Activated CD4-positive, alpha-beta T cell treated with anti-CD3 and anti-CD28 coated beads for 36 hours (primary cell): ENCODE measurements at places on chromosomes 2 and 18.

DNA sequence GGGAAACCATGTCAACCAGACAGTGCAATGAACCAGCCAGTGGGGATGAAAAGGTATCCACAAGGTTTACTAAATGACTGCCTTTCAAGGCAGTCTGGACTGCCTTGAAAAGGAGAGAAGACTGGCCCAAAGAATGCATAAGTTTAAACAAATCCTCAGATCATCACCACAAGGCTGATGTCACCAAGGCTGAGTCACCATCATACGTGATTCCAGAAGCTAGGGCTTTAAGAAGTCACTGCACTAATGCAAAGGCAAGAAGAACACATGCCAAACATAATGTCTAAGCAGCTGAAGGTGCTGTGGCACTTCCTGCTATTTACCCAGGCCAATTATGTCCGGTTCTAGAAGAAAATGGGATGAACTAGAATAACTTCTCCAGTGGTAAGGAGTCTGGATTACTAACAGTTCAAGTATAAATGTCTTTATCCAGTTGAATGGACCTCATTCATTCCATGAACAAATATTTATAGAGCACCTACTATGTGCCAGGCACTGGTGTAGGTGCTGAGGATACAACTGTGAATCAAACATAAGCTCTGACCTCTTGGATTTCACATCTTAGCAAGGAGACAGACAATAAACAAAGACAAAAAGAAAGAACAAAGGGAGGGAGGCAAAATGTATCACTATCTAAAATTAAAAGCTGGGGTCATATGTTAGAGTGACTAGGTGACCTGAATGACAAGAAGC is 37.6 kb upstream of the ONECUT2 start:
- peak; percentile 5 for DNase-seq

GRCh38 chr2:20584399-20585358 is 66.2 kb downstream of the HS1BP3 start:
- peak; percentile 1 for DNase-seq

DNA sequence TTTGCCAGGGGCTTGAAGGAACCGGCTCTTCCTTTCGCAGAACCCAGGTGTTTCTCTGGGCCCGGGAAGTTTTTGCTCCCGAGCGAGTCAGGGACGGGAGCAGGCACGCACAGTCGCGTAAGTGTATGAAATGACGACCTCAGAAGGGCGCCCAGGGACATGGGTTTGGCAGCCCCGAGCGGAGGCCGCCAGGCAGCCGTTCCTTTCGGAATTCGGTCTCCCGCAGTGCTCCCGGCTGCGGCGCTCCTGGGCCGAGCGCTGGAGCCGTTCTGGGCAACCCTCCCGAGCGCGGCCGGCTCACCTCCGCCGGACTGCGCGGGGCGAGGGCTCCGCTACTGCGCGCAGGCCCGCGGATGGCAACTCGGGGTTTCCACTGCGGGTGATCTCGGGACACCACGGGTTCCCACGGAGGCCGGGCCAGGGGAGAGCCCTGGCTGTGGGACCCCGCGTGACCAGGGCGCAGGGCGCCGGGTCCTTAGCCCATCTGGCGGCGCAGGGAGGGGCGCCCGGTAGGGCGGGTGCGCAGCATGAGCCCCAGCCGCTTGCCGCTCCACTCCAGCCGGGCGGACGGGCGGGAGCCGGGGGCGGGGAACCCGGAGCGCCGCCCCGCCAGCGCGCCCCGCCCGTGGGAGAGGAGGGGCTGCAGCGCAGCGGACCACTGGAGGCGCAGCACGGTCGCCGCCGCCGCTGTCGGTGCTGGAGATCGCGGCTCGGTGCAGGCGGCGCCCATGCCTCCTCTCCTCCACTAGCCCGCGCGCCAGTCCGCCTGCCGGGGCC is at the start of gene OSBPL6:
OSBPL6 (plus strand) TSS at position 690 of the 777 bp plus-strand sequence. CDS start 111,673 bp downstream, outside the sequence.
- DNase-seq: peak; percentile 82

DNA sequence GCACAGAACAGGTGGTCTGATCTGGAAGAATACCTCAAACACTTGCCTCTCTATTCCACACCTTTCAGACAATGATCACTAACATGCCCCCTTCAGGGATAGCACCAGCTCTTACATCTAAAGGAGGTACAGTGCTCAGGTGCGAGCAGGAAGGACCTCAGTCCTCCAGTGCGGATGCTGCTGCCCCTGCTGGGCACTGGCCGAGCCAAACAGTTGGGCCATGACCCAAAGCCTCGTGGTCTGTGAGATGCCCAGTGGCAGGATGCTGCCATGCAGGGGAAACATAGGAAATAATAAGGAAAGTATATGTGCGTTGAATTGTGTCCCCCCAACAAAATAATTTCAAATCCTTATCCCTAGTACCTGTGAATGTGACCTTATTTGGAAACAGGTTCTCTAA is 243.7 kb downstream of the NDUFA10 start:
- DNase-seq: no peak

GRCh38 chr2:135703300-135703699 is 38.4 kb upstream of the UBXN4 start:
- DNase-seq: no peak

DNA sequence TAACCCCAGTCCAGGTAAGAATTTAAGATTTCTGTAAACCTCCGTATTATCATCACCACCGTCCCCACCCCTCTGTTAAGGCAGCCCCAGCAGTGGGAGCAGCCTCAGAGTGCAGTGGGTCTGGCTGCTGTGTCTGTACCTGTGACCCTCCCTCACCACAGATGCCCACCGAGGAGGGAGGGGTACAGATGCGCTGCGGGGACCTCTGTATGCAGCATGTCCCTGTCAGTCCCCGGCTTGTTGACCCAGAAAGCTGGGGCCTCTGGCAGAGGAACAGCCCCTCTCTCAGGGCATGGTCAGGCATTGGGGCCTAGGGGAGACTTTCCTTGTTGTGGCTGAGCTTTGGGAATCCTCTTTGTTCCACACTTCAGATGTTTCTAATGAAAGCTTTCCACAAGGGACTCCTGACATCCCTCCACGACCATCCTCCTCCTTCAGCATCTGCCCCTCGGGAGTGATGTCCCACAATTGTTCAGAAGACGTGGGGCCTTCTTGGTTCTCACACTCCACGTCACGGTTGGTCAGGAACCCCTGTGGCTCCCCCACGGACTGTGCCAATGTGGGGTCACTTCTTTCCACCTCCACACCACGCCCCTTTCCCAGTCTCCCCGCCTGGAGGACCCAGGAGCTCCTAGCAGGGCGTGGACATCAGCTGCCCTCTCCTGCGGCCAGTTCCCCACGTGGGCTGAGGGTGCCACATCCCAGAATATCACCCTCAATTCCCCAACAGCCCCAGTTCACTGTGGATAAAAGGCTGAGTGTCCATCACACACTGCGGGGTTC is 384.2 kb upstream of the MYT1L start:
- no peak for DNase-seq

DNA sequence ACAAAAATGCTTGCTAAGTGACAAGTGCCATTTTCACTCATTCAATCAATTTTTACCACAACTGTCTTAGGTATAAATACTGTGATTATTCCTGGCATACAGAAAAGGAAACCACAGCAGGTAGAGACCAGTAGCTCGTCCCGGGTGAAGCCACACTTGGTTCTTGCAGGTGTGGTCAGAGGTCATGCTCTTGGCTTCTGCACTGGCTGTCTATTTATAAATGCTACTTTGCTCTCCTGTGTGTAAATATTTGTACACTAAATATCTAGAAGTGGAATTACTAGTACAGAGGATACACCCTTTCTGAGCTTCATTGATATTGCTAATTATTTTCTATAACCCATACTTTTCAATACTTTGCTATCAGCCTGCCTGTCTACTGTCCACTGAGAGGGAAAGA is 284.6 kb downstream of the MYT1L start:
- DNase-seq: no peak

GRCh38 chr2:69033461-69034095 is 20.6 kb downstream of the ANTXR1 start:
- no peak for DNase-seq

DNA sequence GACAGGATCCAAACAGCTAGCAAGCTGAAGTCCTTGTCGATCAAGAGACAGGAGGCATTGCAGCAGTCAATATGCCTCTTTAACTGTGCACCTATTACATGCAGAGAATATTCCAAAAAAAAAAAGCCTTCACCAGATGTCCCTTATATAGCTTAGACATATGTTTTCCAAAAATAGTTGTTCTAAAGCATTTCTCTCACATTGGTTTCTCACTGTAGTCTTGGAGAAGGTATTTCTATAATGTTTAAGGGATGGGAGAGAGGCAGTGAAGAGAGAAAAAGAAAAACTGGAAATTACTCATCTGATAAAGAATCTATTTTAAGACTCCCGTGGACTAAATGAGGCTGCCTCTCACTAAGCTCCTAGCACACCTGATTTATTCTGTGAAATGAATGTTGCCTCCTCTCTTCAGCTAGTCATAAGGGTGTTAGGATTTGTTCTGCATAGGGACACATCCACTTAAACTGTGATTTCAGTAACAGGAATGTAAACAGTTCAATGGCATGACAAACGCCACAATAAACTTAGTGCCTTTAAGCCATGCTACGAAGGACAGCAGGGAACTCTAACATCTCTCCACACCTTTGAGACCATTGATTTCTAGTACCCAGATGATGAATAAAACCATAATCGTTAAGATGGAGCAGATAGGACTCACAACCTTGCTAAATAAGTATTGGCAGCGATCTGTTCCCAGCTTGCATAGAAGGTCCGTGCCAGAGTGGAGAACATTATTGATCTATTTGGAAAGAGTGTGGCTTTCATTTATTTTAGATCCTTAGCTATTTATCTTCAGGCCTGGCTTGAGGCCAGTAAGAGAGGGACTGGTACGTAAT is 98.6 kb upstream of the NCK2 start:
- DNase-seq: no peak

DNA sequence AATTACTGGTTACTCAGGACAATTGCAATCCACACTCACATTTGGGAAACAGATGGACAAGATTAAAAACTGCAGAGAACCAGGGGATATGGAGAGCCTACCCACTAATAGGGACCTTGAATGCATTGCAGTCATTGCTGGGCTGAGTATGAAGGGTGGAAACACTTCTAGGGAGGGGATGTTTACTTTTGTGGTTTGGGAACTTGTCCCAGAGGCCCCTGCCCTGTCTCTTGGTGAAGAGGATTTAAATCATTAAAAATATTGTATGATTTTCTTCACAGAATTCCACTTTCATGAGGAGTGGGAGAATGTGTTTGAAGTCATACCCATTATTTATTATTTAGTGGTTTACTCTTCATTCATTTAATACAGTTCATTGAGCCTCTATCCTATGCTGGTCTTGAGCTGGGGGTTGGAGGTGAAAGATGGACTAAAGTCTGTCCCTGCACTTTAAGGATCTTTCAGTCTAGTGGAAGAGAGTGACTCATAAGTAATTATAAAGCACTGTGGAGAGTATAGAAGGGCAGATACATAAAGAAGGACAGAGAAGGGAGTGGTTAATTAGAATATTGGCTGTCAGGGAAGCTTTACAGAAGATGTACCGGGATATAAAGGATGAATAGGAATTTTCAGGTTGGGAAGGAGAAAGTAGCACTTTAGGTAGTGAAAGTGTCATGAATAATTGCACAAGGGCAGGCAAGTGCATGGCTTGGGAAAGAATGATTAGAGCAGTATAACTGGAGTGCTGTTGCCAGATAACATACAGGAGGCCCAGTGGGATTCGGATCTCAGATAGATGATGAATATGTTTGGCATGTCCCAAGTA is 313.4 kb downstream of the LPIN1 start:
- DNase-seq: no peak

GRCh38 chr2:134675314-134675713 is 43.5 kb downstream of the TMEM163 start:
- DNase-seq: no peak

GRCh38 chr18:75378376-75379315 is 48.9 kb downstream of the SMIM21 start:
- no peak for DNase-seq

- DNase-seq: no peak
Observed at GRCh38 chr2:40100676-40101075, 321.6 kb upstream of the THUMPD2 start.

DNA sequence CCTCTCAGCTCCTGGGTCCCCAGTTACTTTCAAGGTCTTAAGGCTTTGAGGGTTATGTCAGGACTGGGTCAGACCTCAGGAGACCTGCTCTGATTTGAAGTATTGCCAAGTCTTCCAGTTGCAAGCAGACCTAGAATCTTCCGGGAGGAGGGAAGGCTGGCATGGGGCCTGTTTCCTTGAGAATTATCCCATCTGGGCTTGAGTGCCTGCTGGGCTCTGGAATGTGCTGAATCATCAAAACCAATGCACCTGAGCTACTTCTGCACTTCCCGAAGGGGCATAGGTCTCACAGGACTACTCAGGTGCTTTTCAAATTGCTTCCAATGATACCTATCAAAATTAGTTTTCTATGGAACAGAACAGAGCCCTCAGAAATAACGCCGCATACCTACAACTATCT is 327.3 kb downstream of the XIRP2 start:
- no peak for DNase-seq

- DNase-seq: peak; percentile 48
Observed at GRCh38 chr18:79393181-79393634, 2.5 kb upstream of the NFATC1 start.

GRCh38 chr2:32182667-32183066 is 17.0 kb downstream of the SLC30A6 start:
- DNase-seq: no peak

DNA sequence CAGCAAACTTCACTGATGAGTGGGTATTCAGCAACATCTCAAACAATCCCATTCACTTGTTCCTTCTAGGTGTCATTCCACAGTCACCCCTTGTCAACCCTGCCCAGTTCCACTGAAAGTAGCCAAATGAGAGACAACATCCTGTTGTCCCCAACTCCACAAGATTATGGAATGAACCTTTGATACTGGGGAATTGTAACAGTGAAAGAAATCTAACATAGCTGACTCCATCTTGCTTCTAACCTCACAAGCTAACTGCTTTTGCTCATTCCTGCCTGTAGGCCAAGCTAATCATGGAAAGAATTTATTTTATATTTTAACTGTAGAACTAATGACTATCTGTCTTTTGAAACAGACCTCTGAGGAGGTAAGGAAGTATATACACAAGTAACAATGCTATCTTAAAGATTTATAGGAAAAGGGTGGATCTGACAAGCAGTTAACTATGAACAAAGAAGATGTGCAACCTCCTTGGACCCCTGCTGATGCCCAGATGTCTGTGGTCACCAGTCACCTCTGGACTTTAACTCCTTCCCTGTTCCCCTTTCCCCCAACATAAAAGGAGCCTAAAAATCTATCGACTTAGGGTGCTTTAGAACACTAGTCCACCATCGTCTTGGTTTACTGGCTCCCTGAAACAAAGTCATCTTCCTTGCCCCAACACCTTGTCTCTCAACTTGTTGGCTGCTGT is 6.9 kb upstream of the ANXA4 start:
- no peak for DNase-seq

- DNase-seq: peak; percentile 89
Observed at GRCh38 chr2:239927424-239927981, 97.6 kb downstream of the NDUFA10 start.

DNA sequence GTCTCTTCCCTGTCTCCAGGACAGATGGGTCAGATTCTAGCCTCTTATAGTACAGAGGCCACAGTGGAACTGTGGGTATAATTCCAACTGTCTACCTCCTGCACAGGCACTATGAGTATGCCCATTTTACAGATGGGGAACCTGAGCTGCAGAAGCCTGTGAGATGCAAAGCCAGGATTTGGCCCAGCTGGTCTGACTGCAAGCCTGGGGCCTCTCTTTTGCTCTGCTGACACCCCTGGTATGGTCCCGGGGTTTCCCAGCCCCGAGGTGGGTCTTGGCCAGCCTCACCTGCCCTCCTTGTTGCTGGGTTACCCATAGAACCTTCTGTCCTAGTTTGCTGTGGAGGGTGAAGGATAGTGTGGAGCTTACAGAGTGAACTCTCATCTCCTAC is 9.8 kb downstream of the HS6ST1 start:
- DNase-seq: no peak
